Fibroblast of skin of scalp (primary cell): ENCODE measurements at places on chromosomes 7 and 10.

GRCh38 chr7:30391806-30392205 is 86.8 kb downstream of the NOD1 start:
- DNase-seq, result no peak

- DNase-seq, result no peak
These were observed 115.1 kb downstream of the TNS3 start for GRCh38 chr7:47466832-47467231.

DNA sequence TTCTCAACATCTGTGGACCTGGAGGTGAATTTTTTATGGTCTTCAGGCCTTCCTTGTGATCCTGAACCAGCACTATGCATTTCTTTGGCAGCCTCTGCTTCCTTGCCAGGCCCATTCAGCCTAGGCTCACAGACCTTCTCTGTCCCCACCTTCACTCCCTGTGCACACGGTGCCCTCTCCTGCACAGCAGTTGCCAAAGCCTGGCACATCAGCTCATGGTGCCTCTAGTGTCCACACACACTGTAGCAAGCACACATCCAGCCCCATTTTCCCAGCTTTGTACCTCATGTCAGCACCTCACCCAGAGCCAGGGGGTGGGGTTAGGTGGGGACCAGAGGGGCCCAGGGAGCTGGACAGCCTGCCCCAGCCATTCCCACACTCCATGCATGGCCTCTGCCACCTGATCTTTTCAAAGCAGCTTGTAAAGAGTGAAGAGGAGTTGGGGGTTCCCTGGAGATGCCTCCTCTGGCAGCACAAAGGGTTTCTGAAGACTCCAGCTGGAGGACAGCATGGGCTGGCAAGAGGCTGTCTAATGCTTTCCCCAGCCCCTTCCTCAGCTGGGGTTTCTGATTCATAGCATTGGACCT is 57.9 kb upstream of the TMEM72 start:
- peak; percentile 82 for DNase-seq

DNA sequence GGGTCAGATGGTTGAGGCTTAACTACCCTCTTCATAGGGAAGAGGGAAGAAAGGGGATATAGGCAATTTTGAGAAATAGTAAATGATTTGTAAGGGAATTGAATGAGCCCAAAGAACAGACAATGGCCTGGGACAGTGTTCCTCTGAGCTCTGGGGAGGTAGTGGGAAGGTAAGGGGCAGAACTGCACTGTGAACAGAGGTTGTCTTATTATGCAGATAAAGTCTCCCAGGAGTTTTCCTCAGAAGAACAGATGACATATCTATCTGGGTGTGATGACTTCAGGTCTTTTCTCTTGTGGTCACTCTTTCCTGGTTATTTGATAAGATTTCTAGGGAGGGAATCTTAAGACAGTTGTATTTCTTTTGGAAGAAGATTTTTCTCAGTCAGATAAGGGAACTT is 296.1 kb downstream of the ZEB1 start:
- no peak for DNase-seq

- DNase-seq, result peak; percentile 41
These were observed 125.4 kb upstream of the TARP start for GRCh38 chr7:38398725-38399321.

DNA sequence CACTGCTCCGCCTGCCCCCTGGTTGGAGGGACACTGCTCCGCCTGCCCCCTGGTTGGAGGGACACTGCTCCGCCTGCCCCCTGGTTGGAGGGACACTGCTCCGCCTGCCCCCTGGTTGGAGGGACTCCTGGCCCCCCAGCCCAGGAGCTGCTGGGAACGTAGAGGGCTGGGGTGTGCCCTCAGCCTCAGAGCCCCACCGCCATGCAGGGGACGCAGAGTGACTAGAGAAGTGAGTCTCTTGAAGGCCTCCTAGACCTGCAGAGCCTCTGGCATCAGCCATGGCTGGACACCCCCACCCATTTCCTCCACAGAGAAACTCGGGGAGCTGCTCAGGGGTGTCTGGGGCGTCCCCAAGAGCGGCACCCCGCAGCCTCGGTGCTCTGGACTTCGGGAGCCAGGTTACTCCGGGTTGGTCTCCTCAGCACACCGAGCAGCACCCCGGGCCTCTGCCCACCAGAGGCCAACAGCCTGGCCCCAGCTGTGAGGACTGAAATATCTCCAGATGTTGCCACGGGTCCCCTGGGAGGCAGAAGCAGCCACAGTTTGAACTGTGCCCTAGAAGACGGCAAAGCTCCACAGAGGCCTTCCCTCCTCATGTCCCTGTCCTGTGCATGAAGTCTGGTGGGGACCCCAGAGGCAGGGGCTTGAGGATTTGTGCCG is 191.9 kb downstream of the ELFN1 start:
- DNase-seq, result no peak

- no peak for DNase-seq
These were observed 63.4 kb upstream of the ANK3 start for GRCh38 chr10:60453036-60453435.

DNA sequence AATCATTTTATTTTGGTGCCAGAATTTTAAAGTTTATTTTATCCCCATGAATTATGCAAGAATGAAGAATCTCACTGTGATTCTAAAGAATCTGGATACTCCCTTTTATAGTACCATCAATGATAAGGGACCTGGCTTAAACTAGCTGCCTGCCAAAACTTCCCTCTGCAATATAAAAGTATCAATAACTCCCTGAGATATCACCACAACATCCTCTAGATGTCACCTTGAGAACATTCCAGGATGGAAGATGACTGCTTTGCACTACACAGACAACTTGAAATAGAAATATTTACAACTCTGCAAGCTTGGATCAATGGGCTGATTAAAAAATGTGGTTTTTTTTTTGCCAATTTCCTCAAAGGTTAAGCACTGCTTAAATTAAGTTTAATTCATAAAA is 142.1 kb downstream of the SLC25A13 start:
- peak; percentile 10 for DNase-seq

GRCh38 chr7:116588225-116588624 is 63.4 kb downstream of the CAV1 start:
- DNase-seq, result peak; percentile 76

DNA sequence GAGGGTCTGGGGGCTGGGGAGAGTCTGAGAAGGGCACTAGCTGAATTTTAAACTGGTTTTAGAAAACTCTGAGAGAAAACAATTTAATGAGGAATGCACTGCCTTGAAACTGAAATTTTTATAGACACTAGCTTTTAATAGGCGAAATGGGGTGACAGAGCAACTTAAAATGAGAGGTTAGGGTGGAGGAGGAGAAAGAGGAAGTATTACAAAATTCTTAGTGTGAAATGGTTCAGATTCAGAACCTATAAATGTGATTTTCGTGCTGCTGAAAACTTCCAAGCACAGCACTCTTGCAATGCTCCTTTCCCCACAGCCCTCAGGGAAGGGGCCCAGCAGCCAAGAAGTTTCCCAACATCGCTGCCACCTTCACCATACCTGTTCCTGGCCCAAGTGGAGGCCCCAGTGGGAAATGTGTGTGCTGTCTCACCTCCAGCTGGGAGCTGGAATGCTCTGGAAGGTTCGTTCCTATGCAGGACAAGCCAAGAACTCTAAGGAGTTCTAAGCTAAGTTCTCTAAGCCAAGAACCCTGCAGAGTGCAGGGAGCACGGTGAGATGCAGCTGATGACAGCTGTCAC is 60.0 kb downstream of the ATXN7L1 start:
- DNase-seq, result no peak

GRCh38 chr10:87546210-87546609 is 41.5 kb downstream of the MINPP1 start:
- DNase-seq, result no peak

DNA sequence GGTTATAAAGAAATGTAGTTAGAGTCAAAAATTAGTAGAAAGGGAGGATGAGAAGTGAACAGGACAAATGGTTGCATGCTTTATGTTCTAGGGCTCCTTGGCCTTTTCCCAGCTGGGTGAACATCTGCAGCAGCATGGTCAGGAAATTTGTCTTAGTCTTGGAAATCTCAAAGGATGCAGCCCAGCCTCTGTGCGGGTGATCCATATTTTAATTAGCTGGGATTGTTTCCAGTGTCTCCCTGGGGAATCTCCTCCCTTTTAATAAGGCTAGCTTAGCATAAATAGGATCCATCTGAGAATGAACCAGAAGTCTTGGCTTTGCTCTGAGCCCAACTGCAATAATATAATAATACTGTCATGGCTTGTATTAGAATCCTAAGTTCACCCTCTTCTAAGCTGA is 198.3 kb downstream of the PRKG1 start:
- DNase-seq, result peak; percentile 59

- DNase-seq, result no peak
These were observed 5.8 kb upstream of the PPP3CB start for GRCh38 chr10:73501651-73502050.

DNA sequence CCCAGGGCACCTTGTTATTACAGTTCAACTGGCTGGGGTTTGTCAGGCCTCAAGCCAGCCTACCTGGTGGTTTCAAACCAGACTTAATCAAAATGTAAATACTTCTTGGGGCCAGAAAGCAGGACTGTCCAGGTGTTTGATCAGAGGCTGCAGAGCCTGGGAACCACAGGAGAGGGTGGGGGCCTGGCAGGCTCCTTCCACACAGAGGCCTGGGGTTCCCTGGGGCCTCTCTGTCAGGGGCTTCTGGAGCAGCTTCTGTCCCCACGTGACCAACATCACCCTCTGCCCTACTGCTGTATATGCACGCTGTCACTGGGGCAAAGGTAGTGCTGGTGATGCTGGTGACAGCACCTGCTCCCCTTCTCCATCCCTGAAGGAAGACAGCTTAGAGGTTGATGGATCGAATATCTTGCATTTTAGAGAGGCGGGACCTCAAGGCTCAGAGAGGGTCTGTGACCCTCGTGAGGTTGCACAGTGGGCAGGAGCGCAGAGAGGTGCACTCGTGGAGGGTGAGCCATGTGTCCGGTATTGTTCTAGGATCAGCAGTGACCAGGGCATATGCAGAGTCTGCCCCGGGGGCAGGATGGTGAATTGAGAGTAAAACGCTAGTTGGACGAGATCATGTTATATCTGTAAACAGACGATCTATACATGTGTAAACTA is 95.4 kb downstream of the GRK5 start:
- DNase-seq, result no peak

DNA sequence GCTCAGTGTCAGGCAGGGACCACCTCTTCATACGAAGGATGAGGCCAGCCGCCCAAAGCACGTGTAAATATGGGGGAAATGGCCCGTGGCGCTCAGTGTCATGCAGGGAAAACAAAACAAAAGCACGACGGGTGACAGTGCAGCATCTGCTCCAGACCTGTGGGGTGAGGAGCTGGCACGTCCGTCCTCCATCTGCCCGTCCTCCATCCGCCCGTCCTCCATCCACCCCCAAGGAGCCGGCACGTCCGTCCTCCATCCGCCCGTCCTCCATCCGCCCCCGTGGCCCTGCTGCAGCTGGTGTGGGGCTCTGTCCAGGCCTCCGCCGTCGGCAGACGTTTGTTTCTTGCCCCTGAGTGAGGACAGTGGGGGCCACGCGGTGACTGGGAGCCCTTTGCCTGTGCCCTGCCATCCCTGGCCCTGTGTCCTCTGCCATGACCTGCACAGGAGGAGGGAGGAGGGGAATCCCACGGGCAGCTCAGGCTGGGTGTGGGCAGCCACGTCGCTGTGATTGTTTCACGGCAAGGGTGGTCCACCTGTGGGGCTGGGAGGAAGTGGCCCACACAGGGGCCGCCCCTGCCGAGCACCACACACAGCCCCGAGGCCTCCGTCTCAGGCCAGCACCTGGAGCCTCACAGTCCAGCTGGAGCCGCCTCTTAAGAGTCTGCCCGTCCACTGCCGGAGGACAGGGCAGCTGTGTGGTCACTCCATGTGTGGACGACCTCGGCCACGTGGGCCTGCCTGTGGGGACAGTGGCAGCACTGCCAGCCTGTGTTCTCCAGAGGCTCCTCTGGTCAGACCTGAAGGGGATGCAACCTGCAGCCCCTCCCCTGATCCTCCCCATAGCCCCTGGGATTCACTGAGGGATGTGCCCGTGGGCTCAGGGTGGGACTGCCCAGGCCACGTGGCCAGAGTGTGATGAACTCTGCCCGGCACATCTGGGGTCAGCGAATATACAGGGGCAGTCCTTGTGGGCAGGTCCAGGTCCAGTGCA is 38.2 kb upstream of the DPYSL4 start:
- DNase-seq, result no peak

DNA sequence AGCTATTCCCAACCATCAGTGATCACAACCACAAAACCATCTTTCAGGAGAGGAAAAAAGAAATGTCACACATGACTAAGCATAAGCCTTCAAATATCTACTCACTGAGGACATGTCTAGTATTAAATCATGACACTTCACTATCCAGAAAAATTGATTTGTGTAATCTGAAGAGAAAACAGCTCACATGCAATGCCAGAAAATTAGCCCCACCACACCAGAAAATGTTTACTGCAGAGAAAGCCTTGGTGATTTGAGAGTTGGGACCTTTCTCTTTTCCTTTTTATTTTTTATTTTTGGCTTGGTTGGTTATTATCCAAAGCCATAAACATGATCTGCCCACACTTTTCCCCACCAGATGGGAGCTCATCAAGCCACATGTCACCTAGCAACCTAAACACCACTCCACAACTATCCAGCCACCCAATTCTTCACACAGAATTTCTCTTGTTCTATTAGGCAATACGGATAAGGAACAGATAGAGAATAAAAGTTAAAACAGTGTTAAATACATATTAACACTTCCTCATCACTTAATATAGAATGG is 3.1 kb downstream of the PARD3 start:
- DNase-seq, result peak; percentile 17

DNA sequence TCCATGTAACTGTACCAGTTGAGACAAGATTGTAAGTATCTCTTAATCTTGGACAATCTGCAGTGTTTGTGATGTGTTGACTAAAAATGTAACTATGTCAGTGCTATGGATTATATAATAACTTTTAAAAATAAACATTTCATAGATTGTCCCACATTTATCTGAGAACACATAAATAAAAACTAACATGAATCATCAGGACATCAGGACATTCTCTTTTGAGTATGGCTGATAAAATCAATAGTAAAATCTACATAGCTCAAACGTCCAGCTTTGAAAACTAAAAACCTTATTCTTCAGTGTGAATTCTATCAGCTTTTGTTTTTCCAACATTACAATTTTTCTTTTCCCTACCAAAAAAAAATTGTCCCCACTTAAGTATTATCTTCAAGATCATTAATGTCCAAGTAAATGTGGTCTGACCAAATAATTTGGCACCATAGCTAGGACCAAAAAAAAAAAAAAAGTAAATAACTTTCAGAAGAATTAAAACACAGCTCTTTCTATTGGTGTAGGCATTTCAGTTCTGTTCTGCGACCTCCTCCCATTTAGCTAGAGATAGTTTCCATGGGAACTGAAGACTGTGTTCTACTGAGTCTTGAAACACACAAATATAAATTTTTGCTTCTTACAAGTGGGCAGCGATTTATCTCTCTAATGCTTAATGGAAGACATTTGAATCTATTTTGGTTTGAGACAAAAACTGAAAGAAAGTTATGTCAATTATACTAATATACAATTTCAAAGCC is 123.0 kb upstream of the SGCE start:
- DNase-seq, result no peak

- DNase-seq, result no peak
These were observed 1.9 kb upstream of the EBF3 start for GRCh38 chr10:129965959-129966358.

DNA sequence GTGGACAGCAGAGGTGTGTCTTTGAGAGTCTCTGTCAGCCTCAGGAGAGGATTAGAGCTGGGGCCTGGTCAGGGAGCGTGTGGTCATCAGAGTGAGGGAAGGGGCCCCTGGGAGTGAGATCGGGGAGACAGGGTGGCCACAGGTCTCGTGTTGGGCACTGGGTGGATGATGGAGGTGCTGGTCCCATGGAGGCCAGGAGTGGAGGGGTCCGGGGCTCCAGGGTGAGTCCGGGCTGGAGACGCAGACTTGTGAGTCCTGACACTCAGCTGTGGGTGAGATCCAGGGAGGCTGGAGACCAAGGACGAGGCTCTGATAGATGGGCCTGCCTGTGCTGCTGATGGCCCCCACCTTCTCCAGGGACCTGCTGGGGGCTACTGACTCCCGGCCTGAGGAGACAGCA is 88.6 kb downstream of the DYNC2I1 start:
- DNase-seq, result no peak
